ENCODE measurements at places on chromosomes 4 and X.

- DNase-seq: no peak
Measured at GRCh38 chr4:127783026-127783769, 1.1 kb downstream of the HSPA4L start.

- DNase-seq: no peak
Measured at GRCh38 chr4:77776182-77777134, 42.7 kb downstream of the CNOT6L start.

GRCh38 chrX:10450229-10450958 is 170.0 kb downstream of the MID1 start:
- no peak for DNase-seq

DNA sequence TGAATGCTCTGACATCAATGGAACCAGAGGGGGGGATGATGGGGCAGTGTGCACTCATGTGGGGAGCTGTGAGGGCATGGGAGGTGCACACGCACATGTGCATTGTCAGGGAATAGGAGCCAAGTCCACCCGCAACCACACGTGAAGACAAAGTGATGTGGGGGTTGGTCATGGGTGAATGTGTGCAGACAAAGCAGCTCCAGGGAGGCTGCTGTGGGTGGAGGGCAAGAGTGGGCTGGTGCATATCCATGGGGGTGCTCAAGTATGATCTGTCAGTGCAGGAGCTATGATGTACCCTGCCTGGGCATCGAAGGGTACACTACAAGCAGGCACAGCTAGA is 301.9 kb downstream of the TEX13C start:
- no peak for DNase-seq

DNA sequence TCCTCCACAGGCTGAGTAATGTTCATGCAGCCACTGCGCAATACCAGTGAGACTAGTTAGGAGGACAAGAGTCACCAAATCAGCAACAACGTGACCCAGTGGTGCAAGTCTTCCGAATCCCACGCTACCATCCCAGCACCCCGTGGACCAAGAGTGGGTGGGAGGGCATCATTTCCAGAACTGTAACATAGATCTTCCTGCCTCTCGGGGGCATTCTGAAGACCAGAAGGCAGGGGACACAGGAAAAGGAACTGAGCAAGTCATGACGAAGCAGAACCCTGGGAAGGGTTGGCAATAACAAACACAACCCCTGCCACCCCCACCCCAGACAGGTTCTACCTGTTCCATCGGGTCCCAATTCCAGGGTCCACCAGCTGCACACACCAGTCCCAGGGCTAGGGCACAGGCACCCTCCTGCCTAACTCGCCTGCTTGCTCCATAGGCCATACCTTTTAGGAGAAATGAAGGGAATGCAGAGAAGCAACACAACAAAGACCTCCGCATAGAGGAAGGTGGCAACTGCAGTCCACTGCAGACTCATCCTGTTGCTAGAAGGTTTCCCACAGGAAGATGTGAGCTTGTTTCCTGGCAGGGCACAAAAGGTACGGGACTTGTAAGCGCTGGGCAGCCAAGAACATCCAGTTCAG is 1.4 kb downstream of the BCAP31 start:
- no peak for DNase-seq

- DNase-seq: no peak
Measured at GRCh38 chr4:13992975-13993520, 365.5 kb upstream of the BOD1L1 start.

- no peak for DNase-seq
Measured at GRCh38 chrX:76915836-76916235, 488.3 kb downstream of the MAGEE1 start.

- DNase-seq: no peak
Measured at GRCh38 chr4:1803523-1804423, 10.7 kb downstream of the FGFR3 start.

DNA sequence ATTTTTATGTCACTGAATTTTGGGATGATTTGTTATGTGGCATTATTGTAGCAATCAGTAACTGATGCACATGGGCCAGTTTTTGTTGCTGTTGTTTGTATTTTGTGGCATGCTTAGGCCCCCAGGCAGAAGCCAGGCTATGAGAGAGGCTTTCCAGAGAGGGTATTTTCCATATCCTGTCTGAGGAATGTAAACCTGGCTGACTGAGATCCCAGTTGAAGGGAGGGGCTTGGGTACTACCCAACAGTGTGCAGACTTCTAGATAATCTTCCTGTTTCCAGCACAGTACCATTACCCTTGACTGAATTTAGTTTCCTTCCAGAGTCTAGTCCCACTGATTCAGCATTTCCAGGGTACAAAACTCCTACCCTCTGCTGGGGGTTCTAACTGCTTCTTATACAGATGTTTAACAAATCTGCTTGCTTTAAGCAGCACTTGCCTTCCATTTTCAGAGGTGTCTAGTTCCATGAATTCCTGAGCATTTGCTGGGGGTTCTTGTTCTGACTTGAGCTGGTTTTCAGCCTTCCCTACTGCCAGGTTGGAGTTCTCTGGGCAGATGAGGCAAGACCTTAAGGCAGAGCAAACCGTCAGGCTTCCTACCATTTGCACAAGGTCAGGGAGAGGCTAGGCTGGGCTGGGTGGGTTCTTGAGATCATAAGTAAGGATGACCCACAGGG is 104.7 kb upstream of the EGFL6 start:
- DNase-seq: no peak

All from NCI-H187 (cell line).